ENCODE measurements at places on chromosomes 7 and 10.
A peak's percentile ranks its signal among the peaks of the same experiment; 100 is the strongest.

- DNase-seq = no peak
Observed at GRCh38 chr10:6136215-6137201, 47.7 kb downstream of the RBM17 start.

DNA sequence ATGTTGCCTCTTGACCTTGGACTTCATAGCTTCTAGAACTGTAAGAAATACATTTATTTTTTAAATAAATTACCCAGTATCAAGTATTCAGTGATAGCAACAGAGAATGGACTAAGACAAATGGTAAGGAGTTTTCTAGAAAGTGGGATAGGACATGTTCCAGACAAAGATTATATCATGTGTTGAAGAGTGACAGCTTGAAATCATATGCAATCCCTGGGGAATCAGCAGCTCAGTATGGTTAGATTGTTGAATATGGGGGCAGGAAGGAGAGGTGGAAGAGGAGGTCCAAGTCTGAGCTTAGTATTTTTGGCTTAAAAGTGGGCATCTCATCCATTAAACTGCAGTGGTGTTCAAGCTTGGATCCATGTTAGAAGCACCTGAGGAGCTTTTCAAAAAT, 74.1 kb downstream of the ENTPD1 start:
- DNase-seq = no peak

DNA sequence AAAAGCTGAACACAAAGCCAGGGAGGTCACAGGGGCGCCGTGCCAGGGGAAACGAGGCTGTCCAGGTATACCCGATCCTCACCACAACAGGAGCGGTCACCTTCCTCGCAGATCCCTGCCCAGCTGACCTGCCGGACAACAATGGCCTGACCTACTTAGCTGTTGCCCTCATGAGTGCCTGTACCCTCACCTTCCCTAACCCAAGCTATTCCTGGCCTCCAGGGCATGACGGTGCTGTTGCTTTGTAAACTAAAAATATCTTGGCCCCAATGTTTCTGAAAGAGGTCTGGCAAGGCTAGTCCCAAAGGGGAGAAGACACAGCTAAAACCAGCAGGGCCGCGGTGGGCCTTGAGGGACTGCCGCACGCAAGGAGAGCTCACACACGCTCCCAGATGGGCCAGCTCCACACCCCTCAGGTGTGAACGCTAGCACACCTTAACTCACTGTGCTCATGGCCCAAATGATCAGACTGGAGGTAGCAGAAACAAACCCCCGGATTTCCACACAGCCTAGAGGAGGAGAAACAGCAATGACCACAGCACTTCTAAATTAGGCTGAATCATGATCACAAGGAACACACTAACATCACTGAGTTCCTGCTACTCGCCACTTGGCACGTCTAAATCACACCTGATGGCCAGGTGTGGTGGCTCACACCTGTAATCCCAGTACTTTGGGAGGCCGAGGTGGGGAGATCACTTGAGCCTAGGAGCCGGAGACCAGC, 66.3 kb upstream of the CYTH3 start:
- no peak for DNase-seq

DNA sequence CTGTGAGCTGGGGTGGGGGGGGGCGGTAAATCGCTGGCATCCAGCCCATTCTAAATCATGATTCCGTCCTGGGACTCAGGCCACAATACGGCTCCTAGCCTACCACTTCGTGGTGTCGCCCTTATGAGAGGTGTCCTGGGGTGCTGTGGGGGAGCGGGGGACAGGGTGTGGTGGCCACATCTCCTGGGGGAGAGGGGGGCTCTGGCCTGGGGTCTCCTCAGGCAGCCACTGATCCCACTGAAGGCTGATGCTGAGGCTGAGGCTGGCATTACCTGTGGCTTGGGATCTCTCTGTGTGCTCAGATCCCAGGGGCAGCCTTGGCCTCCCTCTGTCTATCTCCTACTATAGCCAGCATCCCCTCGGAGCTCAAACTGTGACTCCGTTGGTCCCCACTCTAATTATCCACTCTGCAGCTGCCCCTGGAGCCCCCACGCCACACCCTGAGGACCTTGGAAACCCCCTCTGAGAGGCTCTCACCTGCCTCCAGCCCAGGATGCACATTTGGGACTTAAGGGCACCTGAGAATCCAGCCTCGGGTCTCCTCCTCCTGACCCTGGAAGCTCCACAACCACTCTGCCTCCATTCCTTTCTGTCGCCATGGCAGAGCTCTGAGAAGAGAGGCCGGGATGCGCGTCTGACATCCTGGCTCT, 249.3 kb upstream of the TCERG1L start:
- no peak for DNase-seq

GRCh38 chr7:55472928-55473725, 99.2 kb downstream of the VOPP1 start:
- peak; percentile 7 for DNase-seq

GRCh38 chr7:27179503-27180430, 5.3 kb downstream of the HOXA11 start:
- DNase-seq = peak; percentile 93

DNA sequence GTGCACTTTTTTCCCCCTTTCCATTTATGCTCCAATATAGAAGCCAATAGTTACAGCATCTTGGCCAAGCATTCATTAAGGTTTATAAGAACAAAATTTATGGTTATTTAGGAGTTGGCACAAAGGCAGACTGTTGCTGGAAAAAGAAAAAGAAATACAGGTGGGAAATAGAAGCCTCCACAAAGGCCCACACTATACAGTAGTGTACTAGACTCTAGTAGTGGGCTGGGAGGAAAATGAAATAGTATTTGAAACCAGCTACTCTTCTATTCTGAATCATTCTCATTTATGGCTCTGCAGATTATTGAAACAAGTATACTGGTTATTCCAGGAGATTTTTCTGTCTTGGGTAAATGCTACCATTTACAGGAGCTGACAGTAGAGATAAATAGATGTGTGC, 80.9 kb upstream of the CDK6 start:
- DNase-seq = no peak

DNA sequence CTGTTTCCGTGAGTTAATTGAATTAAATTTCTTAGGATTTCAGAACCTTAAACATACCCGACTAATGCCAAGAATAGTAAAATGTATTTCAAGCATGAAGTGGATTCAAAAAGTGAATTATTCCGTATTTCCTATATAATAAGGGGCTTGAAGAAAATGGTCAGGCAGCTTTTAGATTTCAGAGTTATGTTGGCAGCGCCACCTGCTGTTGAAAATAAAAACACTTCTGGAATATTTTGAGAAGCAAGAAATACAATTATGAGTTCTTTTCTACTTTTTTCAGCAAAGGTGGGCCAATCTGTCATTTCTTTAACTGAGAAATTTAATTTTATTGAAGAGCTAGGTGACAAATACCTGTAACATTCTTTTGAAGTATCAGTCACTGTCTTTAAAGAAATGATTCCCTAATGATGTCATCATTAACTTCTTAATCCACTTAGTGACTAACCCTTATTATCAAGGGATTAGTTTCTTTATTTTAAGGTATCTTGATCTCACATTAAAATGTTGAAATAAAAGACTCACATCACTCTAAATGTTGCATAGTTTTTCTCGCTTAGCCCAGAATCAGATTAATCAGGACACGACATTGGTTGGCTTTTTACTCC, 36.6 kb upstream of the AGR3 start:
- DNase-seq = peak; percentile 46

Data from endodermal cell (in vitro differentiated cells).